ENCODE measurements at places on chromosomes 4 and X.

DNA sequence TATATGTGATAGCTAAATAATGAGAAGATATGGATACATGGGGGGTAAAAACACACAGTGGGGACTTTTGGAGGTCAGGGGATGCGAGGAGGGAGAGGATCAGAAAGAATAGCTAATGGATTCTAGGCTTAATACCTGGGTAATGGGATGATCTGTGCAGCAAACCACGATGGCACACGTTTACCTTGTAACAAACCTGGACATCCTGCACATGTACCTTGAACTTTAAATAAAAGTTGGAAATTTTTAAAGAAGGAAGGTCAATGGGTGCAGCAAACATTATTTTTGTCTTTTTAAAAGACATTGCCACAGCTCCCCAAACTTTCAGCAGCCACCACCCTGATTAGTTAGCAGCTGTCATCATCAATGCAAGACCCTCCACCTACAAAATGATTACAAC, 29.7 kb upstream of the UGT2B15 start:
- no peak for DNase-seq

DNA sequence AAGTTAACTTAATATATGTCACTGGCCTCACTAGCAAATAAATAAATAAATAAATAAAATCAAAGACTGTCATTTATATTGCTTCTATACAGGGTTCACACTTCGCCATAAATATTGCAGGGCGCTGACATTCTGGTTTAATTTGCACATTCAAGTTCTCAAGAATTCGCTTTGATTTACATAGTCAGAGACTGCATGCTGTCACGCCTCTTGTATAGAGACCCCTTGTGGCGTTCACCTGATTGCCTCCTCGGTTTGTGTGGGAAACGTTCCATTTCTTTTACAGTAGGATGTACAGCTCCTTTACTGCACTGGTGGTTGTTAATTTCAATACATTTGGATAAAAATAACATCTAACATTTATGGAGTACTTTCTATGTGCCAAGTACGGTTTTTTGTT, 71.3 kb upstream of the ADGRG2 start:
- no peak for DNase-seq

- no peak for DNase-seq
Measured at GRCh38 chr4:101853028-101853427, 62.5 kb downstream of the BANK1 start.

GRCh38 chr4:102687373-102687981, 73.3 kb downstream of the MANBA start:
- DNase-seq = no peak

DNA sequence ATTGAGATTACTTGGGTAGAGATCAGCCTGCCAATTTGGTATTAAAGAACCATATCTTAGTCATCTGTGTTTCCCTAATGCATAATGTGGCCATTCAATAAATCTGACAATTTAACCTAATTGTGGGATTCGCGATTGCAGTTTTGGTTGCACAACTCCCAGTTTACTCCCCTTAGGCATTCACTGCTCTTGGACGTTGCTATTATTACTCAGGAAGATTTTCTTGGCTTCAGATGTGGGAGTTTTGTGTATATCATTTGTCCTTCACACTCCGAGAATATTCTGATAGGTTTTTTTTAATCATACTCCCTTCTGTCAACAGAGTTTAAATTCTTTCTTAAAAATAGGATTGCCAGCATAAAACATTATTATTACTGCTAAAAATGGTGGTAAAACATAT, 22.0 kb upstream of the TRPC3 start:
- DNase-seq = no peak

DNA sequence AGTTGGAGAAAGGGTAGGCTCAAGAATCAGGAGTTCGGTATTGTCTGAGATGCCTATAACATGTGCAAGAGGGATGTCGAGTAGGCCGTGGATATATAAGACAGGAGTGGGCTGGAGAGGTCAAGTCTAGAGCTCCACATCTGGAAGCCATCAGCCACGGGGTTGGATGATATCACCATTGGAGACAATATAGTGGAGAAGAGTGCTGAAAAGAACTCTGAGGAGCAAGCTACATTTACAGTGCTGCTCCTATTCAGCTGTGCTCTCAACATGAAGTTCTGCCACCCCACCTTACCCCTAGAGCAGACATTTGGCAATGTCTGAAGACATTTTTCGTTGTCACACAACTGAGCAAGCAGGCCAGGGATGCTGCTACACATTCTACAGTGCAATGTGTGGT, 20.9 kb upstream of the PLAC1 start:
- no peak for DNase-seq
